ENCODE measurements at places on chromosomes 2 and 18.
A peak's percentile ranks its signal among the peaks of the same experiment; 100 is the strongest.

DNA sequence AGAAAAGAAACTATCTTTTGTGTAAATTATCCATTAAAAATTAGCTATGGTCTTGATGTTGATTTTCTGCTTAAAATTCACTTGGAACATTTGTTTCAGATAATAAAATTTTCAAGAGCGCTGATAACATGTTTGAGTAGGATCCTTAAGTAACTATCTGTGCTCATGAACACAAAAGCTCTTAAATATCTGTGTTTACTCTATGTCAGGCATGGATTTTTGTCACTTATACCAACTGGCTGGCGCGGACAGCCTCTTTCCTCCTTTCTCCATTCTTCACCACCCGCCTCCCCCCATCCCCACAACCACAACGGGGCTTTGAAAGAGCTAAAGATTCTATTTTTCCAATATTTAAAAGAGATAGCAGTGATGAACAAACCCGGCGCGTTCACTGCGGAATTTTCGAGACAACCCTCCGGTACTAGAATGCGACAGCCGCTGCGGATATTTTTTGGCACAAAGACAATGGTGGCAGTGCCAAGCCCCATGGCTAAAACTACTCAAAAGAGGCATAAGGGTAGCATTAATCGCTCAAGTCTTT, 181.5 kb downstream of the TCF4 start:
- no peak for DNase-seq

DNA sequence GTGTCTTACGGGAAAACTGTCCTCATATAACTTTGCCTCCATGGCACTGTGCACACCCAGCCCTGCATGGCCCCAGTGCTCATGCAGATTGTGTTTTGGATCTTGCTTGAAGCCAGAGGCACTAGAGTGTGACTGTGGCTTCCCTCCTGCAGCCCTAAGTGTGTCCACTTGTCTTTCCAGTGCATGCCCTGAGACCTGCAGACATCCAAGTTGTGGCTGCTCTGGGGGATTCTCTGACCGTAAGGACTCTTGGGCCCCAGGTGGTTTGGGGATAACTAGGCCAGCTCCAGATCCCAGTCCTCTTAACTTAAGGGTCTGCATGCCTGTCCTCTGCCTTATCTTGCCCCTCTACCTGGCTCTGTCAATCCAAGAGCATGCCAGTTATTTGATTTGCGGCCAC, 96.6 kb downstream of the PLB1 start:
- no peak for DNase-seq

DNA sequence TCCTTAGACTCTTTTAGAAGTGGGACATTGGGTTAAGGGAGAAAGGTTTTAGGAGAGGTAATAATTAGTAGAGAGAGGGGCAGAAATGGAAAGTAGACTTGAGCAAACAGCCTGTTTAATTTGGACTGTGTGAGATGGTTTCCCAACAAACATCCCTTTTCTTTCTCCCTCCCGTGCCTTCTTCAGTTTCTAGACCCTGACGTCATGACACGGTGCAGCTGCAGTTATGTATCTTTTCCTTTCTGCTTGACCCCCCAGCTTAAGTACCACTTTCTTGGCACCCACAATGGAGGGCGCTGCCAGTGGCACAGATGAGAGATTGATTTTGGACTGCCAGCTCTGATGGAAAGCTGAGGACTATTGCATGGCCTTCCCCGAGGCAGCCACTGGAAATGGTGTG, 86.9 kb upstream of the FAM136A start:
- no peak for DNase-seq

DNA sequence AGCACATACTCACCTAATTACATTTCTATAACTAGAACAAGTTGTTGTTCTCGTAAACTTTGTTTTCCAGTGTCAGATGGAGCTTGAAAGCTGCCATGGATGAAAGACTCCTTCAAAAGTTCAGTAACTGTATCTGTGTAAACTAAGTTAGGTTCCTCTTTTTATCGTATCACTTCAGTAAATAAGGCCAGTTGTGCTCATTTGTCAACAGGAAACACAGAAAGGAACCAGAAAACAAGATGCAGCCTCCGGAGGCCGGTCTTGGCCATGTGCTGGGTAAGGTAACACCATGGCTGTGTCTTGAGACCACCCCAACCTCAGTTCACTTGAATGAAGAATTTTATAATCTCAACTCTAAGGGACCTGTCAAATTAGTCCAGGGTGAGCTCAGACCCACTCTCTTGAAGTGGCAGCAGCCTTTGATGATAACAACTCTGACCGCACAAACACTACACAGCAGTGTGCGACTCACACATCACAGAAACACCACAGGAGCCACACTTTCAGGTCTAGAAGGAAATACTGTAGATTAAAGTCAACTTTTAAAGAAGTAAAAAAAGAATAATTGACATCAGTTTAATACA, 213.8 kb downstream of the AFF3 start:
- no peak for DNase-seq

DNA sequence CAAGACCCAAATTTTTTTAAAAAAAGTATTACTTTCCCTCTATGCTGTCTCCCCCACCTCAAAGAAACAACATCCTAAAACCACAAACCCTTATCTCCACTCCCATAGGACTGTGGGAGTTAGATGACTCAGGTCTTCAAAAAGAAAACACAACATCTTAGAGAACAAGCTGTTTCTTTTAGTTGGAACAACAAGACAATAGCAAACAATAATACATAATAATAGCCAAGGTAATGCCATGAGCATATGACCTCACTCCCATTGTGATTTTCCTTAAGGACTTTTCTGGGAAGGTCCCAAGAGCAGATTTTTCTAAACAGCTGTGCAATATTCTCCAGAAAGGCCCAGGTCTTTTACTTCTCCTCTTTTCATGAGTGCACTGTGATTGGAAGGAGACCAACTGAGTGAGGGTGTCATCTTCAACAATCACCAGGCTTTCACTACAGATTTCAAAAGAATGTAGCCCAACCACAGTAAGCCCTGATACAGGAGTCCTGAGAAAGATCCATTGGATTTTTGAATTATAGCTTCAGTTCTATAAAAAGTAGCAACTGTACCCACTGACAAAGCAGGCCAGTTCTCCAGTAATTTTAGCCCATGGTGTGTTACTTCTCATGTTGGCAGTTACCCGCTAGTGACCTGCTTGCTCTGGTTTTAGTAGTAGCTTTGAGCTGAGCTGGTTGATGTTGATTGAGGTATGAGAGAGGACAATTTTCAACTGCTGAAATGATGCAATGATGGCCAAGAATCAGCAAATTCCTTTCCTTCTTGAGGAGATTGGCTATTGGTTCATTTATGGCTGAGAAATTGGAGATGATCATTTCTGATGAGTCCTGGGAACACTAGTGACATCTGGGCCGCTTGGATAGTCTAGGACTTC, 144.5 kb upstream of the TCF4 start:
- DNase-seq: no peak

GRCh38 chr2:241198381-241199279, 10.2 kb downstream of the ANO7 start:
- no peak for DNase-seq

DNA sequence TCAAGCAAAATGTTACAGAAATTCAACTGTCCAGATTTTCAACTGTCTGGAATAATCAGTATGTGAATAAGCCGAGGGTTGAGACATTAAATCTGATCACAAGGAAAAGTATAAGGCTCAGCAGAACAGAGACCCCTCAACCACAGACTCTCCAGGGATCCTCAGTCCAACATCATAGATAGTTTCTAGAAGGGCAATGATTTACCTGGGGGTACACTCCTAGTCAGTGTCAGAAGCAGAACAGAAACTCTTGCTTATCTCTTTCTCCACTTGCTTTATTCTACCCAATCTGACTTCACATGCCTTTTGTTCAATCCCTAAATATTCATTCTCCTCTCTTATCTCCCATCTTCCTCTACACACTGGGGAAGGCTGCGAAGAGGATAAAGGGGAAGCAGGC, 36.4 kb downstream of the ICOS start:
- no peak for DNase-seq

DNA sequence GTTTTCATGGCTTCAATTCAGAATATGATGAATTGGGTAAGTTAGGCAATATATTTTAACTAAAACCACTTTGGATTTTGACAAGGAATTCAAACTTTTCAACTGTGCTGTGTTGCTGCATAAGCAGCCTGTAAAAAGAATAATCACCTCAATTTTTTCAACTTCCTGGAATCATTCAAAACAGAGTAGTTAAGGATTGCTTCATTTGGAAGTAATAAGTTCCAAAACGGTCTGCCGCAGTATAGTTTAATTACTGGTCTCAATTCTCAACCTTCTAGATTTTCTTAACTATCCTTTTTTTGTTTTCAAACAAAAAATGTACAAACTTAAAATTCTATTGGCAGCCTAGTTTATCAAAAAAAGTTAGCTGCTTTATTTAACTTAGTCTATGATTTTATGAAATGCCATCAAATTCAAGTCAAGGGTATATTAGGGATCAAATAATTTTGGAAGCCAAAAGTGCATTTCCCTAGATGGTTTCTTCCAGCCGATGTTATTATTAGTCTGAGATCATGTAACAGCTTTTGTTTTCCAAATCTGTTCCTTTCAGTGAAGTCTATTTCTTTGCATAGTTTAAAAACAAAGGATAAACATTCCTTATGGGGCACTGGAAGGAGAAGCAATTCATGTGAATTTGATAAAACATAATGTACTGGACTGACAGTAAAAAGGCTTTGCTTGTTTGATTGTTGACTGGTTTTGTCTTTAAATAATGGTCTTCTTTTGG, 76.1 kb upstream of the ETAA1 start:
- no peak for DNase-seq

DNA sequence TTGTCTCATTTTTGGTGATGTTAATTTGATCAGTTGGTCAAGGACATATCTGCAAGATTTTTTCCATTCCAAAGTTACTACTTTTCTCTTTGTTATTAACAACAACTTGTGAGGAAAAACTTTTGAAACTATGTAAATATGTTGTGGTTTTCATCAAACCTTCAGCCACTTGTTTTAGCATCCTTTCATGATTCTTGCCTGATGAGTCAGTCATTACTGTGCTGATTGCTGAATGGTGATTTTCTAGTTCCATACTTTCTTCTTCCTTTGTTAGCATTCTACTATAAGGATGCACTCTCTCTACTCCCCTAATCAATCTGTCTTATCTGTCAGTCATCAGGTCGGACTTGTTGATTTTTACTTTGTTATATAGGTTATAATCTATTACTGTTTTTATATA, 10.9 kb downstream of the TMEM87B start:
- DNase-seq: no peak

- DNase-seq: no peak
Observed at GRCh38 chr2:175152242-175152641, 15.8 kb downstream of the ATF2 start.

DNA sequence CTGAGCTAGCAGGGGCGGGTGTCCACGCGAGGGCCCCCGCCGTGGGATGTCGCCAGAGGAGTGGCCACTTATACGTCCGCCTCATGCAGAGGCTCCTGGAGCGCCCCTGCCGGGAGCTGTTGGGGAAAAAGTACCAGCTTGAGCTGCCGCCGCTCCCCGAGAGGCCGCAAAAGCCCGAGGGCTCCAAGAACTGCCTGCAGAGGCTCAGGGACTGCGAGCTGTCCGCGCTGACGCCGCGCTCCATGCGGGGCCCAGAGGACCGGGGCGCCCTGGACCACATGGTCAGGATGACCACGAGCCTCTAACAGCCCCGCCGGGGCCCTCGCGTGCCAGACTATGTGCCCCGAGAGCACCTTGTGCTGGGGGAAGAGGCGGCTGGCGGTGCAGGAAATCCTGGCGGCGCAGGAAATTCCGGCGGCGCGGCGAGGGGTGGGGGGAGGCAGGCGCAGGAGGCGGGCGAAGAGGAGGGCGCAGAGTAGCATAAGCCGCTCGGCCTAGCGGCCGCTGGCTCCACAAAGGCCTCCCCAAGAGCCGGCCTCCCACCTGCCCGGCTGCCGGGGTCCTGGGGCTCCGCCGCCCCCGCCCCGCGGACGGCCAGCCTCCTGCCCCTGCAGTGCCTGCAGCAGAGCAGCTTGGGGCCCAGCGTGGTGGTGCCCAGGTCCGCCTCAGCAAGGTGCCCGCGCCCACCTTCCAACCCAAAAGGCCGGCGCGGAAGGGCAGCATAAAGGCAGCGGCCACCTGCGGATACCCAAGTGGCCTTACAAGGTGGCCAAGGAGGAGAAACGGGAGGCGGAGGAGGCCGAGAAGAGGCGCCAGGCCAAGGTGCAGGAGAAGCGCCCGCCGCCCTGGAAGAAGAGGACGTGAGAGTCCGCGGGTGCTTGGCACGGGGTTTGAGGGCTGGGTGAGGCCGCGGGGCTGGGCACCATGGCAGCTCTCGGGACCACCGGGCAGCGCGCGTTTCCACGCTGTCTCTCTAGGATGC, 42.1 kb upstream of the TRIM43B start:
- DNase-seq: peak; percentile 25

GRCh38 chr2:144259332-144259731, 260.6 kb downstream of the ZEB2 start:
- no peak for DNase-seq

GRCh38 chr2:99537910-99538485, 48.2 kb upstream of the REV1 start:
- DNase-seq: no peak

- DNase-seq: no peak
Observed at GRCh38 chr2:160242893-160243564, 43.0 kb upstream of the ITGB6 start.

DNA sequence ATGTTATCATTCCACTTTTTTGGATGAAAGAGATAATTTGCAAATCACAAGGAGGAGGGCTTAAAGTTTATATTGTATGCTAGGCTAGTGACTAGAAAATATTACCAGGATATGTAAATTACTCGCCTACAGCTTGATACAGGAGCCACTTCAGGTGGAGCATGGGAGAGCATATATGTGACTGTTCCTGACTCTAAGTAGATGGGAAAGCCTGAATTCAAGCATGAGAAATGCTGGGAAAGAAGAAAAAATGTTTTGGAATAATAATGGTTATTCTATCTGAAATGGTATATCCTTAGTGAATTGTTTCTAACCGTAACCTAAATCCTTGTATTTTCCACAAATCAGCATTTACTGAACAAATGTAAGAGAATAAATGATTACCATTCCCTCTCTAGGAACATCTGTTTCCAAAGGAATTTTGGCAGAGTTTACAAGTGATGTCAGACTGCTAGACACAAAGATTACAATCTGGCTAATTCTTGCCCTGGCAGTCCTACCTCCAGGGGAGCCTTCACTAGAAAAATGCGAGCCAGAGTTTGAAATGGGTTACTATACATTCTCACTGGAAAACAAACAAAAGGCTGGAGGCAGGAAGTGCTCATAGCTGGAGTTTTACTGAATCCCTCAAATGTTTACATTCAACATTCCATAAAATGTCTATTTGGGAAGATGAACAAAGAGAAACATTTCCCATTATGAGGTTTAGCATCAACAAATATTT, 129.4 kb upstream of the MAPRE2 start:
- DNase-seq: no peak

DNA sequence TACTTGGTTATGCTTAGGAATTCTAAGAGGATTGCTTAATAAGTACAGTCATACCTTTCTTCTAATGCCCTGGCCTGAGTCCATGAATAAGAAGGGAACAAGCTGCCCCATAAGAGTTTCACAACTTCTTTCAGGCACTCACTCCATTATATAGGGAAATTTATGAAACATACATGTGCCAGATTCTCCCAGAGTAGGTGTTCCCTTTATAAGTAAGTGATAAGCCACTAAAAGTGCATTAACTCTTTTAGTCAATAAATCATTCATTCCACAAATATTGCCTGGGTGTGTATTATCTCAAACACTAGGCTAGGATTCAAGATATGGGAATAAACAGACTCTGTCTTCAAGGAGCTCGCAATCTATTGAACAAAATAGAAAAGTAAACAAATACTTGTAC, 84.5 kb upstream of the RBBP8 start:
- no peak for DNase-seq
